ENCODE measurements at places on chromosomes 4 and X.

- DNase-seq = no peak
These were observed 59.3 kb upstream of the PACRGL start for GRCh38 chr4:20640989-20641388.

DNA sequence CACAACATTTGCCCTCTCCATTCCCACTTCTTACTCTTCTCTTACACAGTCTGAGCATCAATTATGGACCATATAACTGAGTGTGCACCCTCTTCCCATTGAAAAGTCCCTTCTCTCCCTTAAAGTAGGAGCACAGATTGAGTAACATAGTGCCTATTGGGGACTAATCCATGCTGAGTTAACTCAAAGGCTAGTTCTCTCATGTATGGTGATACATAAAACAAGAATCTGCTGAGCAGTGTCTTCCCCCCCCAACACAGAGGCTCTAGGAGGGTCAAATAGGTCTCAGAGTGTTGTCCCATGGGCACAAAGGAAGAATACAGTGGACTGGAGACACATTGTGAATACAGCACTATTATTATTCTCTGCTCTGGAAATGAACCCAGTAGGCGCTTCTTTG is 274.6 kb upstream of the BOD1L1 start:
- no peak for DNase-seq

DNA sequence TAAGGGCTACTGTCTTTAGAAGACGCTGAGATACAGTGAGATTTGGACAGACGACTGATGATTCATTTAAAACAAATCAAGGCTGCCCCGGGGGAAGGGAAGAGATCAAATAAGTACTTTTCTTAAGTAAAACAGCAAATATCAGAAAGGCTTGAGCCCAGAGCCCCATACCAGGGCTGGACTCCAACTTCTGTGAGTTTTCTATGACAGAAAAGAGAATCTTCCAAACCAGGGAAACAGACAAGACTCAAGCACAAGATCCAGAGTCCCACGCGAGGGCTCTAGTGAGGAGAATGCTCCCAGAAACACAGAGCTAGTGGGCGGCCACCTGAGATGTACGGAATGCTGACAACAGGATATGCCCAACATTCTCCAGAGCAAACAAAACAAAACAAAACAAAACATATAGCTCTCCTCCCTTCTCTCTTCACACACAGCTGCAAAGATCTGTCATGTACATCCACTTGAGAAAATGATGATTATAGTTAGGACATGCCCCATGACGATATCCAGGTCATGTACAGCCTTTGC is 13.1 kb downstream of the ACSL1 start:
- no peak for DNase-seq

DNA sequence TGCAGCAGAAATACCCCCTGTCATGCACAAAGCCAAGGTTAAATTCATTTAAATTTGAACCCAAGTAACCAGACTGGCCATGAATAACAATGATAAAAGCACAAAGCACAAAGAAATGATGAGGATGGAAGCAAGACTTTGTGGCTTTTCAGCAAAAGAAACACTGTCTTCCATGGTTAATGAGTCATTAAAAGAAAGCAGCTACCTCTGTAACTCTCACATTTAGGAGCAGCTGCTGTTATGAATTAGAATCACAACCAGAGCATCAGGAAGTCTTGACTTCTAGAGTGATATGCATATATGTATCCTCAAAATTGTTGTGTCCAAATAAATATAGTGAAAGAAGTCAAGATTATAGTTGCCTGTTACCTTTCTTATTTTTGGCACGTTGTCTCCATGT is 70.7 kb upstream of the RPS6KA6 start:
- DNase-seq = no peak

DNA sequence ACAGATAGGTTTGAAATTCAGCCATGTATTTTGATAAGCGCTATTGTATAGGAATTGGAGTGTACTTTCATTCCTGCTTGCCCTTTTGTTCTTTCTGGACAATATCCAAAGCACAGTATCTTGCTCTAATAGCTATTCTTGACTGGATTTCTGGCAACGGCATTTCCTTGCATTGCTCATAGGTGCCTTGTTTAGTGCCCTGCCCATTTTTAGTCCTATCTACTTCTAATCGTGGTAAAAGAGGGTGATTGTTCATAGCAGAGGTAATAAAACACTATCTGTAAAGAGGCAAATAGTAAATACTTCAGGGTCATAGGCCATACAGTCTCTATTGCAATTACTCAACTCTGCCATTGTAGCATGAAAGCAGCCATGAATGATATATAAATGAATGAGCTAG is 155.9 kb downstream of the IL1RAPL2 start:
- no peak for DNase-seq

DNA sequence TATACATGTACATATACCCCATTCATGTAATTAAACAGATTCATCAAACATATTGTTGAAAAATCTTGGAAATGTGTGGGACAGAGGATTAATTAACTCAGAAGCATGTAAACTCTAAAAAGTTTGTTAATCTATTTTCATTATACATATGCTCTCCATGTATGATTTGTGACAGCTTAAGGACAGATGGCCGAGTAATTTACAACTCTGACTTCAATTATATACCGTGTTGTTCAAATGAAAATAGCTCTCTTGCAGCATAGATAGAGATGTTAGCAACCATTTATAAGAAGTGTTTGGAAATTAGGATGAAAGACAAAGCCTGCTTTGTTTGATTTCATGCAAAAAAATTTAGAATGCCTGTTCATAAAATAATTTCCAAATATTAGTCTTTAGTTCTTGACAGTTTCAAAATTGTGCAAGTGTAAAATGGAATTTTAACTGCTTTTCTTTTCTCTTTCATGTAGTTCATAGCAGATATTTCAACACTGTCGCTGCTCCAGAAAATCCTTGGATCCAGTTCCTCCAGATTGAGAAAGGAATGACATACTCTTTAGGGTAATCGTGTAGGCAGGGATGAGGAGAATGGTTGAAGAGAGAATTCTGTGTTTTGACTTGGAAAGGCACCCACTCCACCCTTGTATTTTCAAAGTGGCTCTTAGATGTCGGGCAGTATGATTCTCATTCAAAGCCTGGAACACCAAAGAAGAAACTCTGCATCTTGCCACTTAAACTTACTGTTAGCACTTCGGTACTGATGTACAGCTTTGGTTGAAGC is 23.1 kb downstream of the AFF2 start:
- no peak for DNase-seq

DNA sequence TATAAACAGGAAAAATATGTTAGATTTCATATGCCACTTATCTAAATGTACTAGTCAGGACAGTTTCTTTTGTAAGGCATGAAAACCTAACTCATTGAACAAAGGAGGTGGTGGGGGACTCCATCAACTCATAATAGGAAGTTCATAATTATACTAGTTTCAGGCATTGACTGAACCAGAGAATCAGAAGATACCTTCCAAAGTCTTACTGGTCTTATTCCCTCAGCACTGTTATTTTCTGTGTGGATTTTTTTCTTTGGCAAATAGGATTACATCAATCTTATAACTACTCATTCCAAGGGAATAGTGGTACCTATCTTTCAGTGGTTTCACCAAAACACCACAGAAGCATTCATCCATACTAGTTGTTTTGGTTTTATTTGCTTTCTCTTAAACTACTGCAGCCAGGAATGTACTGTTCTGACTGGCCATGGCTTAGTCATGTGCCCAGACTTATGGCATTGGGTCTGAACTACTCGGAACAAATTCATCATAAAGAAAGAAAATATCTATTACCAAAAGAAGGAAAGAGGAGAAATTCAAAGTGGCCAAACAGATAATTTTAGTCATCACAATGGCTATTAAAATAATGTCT is 273.9 kb downstream of the ARAP2 start:
- DNase-seq = no peak

GRCh38 chrX:10233696-10234095 is 76.9 kb downstream of the CLCN4 start:
- DNase-seq = no peak

DNA sequence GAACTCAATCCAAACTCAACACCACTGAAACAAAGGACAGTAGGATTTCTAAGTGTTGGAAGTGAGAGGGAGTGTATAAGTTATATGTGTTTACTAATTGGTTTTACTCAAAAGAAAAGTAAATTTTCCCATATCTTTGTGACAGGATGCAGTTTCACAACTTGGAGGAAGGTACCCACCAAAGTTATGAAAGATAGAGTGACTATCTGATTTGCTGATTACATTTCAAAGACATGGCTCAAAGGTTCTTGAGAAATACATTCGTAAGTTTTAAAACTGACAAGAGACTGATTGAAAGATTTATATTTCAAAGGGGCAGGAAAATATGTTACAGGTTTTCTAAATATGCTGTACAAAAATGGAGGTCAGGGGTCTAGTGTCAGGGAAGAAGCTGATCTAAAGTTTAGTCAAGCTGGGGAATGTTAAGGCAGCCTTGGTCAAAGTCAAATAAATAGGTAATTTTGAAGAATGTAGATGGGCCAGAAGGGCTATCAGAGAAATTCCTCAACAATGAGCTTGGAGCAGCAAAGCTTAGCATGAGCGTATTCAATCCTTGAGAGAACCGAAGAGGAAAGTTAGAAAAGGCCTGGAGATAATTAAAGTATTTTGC is 9.7 kb upstream of the COMMD8 start:
- no peak for DNase-seq

DNA sequence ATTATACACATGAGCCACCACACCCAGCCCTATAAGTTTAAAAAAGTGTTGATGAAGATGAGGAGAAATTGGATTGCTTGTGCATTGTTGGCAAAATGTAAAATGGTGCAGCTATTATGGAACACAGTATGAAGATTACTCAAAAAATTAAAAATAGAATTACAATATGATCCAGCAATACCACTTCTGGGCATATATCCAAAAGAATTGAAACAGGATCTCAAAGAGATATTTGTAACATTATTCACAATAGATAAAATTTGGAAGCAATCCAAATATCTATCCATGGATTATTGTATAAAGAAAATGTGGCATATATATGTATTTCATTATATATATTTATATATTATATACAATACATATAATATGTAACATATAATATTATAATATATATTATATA is 515.6 kb upstream of the GNPDA2 start:
- no peak for DNase-seq

Data from AML-193 (cell line).